Astrocyte of the spinal cord (primary cell): ENCODE measurements at places on chromosomes 4 and X.

DNA sequence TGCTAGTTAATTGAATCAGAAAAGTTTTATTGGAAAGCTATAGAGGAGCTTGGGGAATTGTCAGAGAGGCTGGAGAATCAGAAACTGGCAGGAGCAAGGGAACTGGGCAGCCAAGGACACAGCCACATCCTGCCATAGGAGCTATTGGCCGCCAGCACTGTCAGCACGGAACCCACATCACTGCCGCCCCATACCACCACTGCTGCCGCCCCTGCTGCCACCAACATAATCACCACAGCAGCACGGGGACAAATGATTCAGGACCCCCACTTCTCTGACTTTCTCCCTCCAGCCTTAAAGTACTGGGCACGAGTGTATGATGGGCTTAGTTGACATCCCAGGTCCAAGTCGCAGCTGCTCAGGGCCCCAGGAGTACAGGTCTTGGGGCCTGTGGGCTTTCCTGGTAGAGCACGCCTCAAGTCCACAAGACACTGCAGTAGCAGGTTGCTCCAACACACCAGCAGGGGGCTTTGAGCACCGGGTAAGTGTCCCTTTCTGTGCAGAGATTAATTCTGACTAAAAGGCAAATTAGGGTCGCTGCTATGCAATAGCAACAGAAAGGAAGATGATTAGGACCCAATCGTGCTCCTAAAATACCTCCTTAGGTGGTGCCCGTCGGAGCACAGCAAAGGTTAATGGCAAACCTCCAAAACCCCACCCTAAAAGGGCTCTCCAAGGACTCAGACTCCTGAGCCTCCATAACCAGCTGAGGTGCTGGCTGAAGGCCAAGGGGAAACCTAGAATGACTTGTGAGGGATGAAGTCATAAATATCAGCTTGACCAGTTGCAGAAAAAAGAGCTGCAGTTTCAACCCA is 6.9 kb downstream of the PJA1 start:
- DNase-seq: peak; percentile 64

GRCh38 chr4:129218897-129219296 is 122.9 kb downstream of the C4orf33 start:
- peak; percentile 66 for DNase-seq

DNA sequence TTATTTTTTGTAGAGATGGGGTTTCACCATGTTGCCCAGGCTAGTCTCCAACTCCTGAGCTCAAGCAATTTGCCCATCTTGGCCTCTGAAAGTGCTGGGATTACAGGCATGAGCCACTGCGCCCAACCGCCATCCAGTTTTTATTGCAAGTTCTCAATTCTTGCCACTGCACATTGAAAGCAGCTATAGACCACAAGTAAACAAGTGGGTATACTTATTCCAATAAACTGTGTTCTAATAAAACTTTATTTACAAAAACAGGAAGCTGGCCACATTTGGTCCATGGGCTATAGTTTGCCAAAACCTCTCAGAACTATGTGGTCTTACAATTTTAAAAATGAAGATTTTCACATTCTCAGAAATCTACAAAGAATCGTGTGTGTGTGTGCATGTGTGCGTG is 313.6 kb upstream of the RASGEF1B start:
- DNase-seq: no peak

DNA sequence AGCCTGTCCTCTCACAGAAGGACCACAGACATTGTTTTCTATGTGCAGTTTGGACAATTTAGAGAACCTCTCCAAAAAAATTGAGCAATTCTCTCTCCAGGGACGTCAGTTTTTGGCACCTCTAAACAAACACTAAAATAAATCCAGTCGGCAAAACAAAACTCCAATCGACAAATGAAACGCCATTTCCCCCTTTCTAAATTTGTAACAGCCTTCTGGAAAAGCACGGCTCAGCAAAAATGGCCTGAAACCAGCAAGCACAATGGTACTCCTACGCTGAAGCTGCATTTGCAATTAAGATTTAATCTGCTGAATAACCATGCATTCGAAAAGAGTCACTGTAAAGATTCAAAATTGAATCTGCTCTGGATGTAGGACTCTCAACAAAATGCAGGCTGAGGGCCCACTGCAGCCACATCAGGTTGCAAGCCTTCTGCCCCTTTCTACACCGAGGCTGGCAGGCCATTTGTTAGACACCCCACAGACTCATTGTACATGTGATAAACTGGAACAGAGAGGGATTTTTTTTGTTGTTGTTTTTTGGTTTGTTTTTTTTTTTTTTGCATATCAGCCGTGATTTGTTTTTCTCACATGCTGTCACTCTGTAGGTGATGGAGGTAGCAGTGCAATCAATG is 79.9 kb upstream of the MAP3K15 start:
- DNase-seq: no peak

DNA sequence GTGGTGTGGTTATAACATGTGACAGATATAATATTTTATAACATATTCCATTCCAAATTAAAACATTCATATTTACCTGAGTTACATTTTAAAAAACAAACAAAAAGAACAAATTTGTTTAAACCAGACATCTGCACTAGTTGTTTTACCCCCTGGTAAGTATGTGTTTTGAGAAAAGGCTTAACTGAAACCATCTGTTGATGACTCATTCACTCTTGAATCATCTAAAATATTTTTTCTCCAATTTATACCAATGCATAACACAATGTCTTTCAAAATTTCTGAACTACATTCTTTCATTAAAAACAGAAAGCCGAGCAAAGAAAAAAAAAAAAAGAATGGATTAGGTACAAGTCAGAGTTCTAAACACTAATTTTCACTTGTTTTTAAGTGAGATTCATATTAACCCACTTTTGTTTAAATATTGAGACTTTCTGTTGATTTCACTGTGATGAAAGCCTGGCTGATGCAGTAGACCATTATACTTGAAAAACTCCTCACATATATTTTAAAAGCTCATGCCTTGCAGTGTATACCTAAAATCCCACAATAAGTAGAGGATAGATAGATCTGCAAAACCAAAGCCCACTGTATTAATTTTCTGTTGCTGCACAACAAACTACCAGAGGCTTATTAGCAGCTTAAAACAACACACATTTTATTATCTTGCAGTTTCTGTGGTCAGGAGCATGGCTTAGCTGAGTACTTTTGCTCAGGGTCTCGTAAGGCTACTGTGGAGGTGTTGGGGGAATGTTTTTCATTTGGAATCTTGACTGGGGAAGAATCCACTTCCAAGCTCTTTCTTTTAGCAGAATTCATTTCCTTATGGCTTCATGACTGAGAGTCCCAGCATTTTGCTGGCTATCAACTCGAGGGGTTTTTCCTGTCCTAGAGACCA is 221.5 kb downstream of the PCDH18 start:
- peak; percentile 94 for DNase-seq

DNA sequence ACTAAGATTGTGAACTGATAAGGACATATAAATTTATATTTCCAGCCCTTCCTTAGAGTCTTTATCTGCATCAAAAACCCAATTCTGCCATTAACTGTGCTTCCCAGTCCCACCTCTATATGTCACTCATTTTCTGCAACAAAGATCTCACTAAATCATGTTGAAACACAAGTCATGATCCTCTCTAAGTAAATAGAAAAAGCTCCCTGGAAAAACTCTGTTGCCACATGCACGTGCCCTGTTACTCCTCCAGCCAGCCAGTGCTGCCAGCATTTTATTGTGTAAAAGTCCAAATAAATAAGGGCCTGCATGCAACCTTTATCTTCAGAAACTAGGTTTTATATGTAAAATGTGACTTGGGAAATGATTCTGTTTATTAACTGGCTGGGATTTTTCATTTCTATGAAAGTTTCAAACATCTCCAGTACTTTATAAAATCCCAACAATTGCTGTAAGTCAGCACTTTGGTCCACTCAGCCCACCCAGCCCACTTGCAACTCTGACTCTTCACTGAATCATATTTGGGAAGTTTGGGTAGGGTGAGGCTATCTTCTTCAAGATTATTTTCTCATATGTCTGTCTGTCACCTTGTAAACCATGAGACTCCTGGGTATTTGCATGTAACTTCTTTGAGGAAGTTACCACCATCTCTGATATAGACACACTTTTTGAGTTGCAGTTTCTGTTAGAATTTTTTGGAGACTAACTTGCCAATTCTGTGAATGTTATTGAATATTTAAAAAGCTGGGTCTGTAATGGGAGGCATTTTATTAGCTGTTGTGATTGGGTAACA is 40.0 kb upstream of the SMARCA5 start:
- DNase-seq: no peak

DNA sequence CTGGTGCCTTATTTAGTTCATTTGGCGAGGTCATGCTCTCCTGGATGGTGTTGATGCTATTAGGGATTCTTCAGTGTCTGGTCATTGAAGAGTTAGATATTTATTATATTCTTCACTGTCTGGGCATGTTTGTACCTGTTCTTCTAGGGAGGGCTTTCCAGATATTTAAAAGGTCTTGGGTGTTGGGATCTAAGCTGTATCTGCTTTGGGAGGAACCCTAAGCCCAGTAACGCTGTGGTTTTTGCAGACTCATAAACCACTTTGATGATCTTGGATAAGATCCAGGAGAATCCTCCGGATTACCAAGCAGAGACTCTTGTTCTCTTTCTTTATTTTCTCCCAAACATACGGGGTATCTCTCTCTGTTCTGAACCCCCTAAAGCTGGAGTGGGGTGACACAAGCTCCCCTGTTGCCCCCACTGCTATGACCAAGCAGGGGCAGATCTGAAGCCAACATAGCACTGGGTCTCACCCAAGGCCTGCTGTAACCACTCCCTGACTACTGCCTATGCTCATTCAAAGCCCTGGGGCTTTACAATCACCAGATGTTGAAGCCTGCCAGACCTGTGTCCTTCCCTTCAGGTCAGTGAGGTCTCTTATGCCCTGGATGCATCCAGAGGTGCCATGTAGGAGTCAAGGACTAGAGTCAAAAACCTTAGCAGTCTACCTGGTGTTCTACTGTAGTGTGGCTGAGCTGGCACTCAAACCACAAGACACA is 187.6 kb downstream of the GUCY2F start:
- peak; percentile 59 for DNase-seq

GRCh38 chr4:173093361-173093760 is 75.2 kb upstream of the GALNT7 start:
- no peak for DNase-seq

DNA sequence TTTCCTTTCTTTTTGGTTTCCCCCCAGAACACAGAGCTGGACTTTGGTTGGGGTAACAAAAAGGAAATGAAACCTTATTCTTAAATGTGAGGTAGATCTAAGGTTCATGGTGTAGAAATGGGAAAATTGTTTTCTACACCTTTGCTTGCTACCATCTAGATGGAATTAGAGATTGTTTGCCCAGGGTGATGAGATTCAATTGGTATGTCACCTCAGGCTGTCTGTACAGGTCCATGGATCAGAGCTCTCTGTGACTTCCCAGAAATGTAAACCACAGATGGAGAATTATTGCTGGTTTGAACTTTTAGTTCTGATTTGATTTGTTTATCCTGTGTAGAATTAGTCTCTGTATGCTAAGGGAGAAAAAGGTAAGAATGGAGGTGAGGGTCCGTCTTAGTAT is 146.7 kb downstream of the PCDH7 start:
- peak; percentile 22 for DNase-seq

DNA sequence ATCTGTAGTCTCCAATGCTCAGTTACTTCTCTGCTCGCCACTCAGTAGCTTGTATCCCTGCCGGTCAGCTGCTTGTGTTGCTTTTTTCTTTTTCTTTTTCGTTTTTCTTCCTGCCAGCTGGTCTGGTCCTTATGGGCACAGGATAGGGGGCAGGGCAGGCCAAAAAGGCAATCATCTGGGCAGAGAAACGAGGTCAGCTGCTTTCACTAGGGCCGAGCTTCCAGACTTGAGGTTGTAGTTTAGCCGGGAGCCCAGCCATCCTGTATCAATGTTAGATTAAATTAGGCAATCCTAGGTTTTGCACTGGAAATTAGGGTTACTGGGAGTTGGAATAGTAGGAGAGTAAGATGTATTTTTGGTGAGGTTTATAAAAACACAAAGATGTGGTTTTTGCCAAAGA is 3.4 kb downstream of the ARSF start:
- DNase-seq: no peak

GRCh38 chrX:102599951-102600579 is 750 bp downstream of the ARMCX5 start:
- DNase-seq: peak; percentile 39

GRCh38 chr4:8835521-8836365 is 35.9 kb downstream of the HMX1 start:
- DNase-seq: no peak

DNA sequence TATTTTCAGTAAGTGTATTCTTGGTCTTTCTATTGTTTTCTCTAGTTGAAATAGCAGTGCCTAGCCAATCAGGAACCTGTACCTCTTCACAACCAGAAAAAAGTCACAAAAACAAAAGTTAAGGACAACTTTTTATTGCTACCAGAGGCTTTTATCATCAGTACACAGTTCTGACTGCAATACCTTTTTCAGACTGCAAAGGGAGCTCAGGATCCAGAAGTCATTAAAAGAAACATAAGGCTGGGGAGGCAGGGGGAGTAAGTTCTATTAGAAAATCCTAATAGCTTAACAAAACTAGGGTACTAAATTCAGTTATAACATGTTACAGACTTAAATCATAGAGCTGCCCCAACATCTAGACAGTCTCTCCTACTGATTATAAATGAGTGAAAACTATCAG is 28.8 kb downstream of the CCNI start:
- peak; percentile 48 for DNase-seq

- no peak for DNase-seq
These were observed 58.3 kb downstream of the ATP10D start for GRCh38 chr4:47543331-47543730.

DNA sequence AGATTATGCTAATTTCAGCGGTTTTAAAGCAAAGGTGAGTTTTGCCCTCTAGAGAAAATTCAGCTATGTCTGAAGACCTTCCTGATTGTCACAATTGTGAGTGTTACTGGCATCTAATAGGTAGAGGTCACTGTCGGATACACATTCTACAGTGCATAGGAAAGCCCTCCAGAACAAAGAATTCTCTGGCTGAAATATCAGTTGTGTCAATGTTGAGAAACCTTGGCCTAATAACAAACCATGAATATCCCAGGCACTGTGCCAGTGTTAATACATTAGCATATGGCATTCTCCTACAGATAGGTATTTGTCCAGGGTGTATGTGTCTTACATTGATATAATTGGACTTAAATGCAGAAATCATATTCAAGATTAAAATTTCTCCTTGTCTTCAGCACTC is 294.3 kb downstream of the FSTL5 start:
- no peak for DNase-seq

- no peak for DNase-seq
These were observed 277.5 kb downstream of the FBXW7 start for GRCh38 chr4:152258391-152258790.

DNA sequence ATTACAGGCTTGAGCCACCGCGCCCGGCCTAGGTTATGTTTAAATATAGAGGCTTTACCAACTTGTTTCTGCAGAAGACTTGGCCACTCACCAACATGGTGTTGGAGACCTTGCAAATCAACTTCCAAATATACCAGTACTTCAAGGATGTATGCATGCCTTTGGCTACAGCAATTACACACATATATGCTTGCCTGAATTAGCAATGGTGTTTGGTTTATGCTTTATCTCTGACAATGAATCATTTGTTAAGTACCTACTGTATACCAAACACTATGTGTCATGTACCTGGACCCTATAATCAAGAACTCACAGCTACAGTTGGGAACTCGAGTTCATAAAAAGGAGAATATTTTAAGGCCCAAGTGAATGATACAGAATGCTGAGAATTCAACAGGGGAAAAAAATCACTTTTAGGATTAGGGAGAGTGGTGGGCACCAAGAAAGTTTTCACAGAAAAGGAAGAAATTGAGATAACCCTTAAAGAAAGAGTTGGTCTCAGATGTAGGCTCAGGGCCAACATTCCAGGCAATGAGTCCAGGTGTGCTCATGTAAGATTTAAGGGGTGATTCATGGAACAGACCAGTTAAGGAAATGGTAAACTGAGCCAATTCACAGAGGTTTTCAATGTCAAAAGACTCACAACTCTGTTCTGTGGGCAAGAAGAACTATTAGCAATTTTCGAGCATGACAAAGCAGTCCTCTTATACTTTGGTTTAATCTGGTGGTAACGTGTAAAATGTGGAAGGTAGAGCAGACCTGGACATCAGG is 98.9 kb downstream of the BCOR start:
- no peak for DNase-seq
